ENCODE measurements at places on chromosomes 12 and 14.
A peak's percentile ranks its signal among the peaks of the same experiment; 100 is the strongest.

- peak; percentile 89 for DNase-seq
Observed at GRCh38 chr12:121712461-121713256, at the start of gene TMEM120B. Gene TMEM120B, plus strand, starts transcription at chr12:121712752. Its CDS starts 144 bp downstream, at chr12:121712896.

DNA sequence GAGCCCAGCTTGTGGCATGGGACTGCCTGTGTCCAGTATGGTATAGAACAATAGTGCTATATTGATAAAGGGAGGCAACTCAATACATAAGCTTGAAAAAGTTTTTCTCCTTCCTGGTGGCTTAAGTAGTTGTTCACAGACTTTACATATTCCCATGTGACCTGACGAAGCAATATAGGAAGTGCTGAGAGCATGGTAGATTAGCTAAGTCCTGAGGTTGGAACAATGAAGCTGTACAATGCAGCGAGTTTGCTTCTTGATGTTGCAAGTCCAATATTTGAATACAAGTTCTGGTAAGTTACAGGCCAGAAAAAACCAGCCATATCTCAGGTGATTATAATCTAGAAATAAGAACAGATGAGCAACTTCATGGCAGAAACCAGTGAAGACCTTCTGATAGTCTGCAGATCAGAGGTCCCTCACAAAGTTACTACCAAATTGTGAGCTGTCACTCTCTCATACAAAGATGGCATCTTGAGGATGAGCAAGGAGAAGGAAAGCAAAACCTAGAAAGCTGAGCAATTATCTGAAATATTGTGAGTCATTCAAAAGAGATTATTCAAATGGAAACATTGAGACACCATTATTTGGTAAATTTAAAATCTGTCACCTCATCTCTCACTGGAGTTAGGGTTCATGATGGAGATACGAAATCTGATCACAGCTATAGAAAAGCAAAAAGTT, 72.9 kb upstream of the BTG1 start:
- no peak for DNase-seq

GRCh38 chr14:54335569-54336155, 61.1 kb upstream of the CDKN3 start:
- no peak for DNase-seq

DNA sequence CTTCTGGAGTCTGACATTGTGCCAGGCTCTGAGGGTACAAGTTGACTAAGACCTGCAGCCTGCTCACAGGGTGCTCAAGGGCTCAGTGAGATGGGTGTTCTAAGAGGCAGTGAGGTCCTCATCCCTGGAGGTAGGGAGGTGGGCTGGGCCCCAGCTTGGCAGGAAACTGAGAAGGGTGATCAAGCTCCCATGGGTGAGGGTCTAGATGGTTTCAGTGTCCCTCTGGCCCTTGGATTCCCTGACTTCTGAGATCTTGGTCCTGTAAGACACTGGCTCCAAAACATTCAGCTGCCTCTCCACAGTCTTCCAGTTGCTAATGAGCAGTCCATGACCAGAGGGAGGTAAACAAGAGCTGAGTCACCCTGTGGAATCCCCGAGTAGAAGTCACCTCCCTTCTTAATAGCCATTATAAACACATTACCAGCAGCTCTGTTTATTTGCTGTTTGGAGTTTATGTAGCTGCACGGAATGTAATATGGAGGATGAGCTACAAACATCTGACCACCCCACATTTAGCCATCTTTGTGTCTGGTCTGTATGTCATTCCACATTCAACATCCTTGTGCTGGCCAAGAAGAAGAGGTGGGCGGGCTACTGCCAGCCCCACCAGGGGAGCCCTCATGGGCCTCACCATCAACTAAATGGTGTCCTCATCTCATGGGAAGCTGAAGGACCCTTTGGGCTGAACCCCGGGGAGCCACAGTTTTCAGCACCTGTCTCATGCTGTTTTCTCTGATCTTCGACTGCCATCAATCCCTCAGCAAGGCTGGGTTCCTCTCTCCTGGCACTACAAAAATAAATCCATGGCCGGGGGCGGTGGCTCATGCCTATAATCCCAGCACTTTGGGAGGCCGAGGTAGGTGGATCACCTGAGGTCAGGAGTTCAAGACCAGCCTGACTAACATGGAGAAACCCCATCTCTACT, 37.2 kb upstream of the BDKRB2 start:
- peak; percentile 84 for DNase-seq

GRCh38 chr12:121620333-121620891, 5.9 kb upstream of the ORAI1 start:
- DNase-seq, result no peak

DNA sequence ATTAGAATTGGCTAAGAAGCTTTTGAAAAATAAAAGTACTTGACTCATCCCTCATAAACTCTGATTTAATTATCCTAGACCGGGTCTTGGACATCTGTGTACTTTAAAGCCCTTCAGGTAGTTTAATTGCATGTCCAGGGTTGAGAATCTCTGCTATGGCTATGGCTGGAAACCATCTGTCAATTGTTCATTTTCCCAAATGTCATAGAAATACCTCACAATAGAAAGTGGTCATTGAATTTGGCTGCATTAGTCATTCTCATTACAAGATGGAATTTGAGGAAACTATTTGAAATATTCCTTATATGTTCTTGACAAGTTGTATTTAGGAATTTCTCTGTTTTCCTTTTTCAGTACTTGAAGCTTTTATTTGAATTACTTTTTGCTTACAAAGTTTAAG, 111.3 kb downstream of the TSHR start:
- DNase-seq, result no peak

- DNase-seq, result no peak
Observed at GRCh38 chr12:92105676-92106075, 40.0 kb downstream of the BTG1 start.

DNA sequence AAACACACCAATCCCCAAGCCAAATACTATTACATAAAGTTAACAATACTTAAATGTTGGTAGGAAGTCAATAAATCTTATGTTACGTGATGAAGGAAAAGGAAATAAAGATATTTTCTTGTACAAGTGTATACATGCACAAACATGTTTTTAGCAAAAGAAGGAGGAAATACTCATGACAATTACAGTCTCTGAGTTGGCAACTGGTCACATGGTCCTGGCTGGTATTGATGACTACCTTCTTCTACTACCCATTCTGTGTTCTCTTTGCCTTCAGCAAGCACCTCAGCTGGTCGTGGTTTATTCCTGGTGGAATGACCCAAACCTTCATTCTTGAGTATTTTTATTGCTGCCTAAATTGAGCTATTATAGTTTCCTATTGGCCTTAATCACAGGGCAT, 84.8 kb downstream of the PLBD1 start:
- DNase-seq, result no peak

GRCh38 chr12:46160981-46161690, 107.7 kb downstream of the SLC38A1 start:
- DNase-seq, result no peak

GRCh38 chr12:13233830-13234641, 37.5 kb downstream of the EMP1 start:
- peak; percentile 58 for DNase-seq

DNA sequence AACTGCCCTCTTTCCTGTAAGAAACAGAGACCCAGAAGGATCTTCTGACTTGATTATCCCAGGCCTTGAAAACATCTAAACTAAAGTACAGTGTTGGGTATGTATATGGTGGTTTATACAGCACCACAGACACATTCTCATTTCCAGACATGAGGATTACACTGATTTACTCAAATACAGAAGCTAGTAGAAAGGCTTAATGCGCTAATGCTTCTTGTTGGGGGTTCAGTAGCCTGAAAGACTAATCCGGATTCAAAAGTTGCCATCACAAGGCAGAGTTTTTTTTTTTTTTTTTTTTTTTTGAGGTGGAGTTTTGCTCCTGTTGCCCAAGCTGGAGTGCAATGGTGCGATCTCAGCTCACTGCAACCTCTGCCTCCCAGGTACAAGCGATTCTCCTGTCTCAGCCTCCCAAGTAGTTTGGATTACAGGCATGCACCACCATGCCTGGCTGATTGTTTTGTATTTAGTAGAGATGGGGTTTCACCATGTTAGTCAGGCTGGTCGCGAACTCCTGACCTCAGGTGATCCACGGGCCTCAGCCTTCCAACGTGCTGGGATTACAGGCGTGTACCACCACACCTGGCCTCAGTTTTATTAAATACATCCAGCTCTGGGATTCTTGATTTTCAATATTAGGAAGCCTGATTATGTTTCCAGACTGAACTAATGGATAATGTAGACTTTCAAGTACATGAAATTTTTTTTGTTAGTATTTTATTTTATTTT, 46.3 kb upstream of the HECTD1 start:
- DNase-seq, result no peak

DNA sequence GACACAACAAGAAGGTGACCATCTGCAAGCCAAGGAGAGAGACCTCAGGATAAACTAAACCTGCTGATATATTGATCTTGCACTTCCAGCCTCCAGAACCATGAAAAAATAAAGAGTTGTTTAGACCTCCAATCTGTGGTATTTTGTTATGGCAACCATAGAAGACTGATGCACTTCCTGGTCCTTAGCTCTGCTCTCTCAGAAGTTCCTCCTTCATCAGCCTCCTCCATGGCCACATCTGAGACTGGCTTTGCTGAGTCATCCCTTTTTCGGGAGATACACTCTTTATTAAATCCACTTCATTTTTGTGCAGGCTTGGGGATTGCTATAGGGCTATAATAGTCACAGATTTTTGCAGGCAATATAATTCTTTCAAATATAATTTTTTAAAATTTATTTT, 89.6 kb upstream of the ATF7IP start:
- no peak for DNase-seq

DNA sequence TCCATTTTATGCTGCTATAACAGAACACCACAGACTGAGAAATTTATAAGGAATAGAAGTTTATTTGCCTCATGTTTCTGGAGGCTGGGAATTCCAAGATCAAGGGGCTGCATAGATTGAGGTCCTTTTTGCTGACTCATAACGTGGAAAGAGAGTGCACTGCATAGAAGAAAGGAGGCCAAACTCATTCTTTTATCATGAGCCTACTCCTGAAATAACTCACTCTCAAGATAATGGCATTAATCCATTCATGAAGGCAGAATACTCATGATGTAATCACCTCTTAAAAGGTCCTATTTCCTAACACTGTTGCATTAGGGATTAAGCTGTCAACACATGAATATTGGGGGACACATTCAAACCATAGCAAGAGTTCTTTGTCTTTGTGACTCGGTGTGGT, 60.0 kb upstream of the FBXO33 start:
- DNase-seq, result no peak

- no peak for DNase-seq
Observed at GRCh38 chr12:3138941-3139511, 61.8 kb downstream of the TSPAN9 start.

GRCh38 chr12:13816394-13816793, 165.0 kb downstream of the GRIN2B start:
- DNase-seq, result no peak

- peak; percentile 33 for DNase-seq
Observed at GRCh38 chr14:23153851-23154796, 29.3 kb downstream of the SLC7A8 start.

GRCh38 chr14:53153702-53154112, 584 bp upstream of the DDHD1 start:
- DNase-seq, result no peak

- peak; percentile 95 for DNase-seq
Observed at GRCh38 chr12:53995378-53996239, 4.4 kb upstream of the HOXC9 start.

GRCh38 chr14:104979758-104980610, 1.8 kb upstream of the AHNAK2 start:
- DNase-seq, result peak; percentile 68

- DNase-seq, result no peak
Observed at GRCh38 chr12:125145196-125145595, 80.0 kb downstream of the AACS start.

DNA sequence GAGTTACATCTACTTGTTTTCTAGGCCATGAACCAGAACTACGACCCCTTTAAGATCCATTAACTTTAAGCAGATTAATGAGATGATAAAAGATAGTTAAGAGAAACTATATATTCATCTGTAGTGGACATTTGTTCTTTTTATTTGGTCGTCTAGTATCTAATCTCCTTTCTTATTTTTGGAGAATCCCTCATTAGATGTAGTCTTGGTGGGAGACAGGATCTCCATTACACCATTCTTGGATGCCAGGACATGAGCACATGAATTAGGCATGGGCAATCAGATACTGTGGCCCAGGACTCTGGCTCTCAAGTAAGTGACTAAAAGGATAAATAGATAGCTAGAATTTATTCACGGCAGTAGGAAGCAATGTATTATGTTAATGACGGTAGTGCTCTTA, 245.0 kb downstream of the ATP23 start:
- no peak for DNase-seq

- no peak for DNase-seq
Observed at GRCh38 chr14:35337269-35338255, 45.4 kb downstream of the PSMA6 start.

- DNase-seq, result no peak
Observed at GRCh38 chr12:14193639-14194038, 171.8 kb upstream of the ATF7IP start.

DNA sequence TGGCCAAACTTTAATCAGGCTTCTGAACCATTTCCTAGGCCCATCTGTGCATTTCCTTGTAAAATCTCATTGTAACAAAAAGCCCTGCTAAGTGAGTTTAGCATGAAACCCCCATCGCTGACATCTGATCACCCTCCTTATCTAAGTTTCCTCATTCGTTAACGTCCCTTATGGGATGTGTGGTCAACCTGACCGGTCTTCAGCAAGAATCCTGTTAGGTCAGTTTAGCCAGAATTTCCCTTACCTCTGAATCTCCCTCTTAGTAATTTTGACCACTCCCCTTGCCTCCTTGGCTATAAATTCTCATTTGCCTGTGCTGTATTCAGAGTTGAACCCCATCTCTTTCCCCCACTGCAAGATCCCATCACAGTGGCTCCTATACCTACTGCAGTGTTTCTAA, 239.3 kb downstream of the RMST start:
- peak; percentile 74 for DNase-seq

DNA sequence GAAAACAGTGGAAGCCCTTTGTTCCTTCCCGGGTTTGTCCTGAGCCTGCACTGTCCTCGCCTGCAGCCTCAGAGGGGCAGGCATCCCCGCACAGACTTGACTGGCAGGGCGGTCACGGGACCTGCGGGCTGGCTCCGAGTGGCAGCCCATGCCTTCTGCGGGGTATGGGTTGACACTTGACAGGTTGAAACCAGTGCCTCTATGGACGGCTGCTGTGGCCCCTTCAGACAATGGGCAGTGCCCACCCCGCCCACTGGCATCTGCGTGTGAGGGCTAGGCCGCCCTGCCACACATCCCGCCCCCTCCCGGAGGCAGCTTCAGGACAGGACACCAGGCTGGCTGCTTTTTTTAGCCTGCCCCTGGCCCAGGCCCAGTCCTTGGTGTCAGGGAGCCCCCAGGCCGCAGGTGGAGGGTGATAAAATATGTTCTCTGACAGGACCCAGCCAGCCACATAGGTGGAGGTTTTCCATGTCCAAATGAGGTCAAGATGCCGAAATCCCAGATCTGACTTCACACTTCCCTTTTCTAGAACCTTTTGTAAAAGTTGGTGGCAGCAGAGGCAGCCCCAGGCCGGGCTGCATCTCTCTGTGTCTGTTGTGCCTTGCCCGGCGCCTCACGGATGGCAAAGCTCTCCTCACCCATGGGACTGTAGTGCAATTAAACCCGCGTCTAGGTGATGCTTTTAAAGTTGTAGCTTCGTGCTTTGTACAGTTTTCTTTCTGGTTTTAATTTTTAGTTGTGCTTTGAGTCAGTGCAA, 10.0 kb downstream of the ANKRD9 start:
- DNase-seq, result no peak
